ENCODE measurements at places on chromosomes 3 and 15.

DNA sequence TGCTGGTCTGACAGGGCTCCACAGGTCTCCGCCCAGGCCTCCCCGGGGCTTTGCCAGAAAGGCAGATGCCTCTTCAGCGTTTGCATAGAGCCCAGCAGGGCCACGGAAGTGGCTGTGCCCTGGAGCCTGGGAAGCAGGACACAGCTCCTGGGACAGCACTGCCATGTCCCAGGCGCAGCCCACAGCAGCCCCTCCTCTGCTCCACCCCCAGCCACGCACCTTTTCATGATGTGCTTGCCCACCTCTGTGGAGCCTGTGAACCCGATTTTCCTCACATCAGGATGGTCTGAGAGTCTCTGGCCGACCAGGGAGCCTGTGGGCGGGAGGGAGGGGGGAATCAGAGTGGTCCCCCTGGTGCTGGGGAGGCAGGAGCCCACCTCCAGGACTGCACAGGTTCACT lies 33.9 kb upstream of the SLC41A3 start:
- no peak for DNase-seq

DNA sequence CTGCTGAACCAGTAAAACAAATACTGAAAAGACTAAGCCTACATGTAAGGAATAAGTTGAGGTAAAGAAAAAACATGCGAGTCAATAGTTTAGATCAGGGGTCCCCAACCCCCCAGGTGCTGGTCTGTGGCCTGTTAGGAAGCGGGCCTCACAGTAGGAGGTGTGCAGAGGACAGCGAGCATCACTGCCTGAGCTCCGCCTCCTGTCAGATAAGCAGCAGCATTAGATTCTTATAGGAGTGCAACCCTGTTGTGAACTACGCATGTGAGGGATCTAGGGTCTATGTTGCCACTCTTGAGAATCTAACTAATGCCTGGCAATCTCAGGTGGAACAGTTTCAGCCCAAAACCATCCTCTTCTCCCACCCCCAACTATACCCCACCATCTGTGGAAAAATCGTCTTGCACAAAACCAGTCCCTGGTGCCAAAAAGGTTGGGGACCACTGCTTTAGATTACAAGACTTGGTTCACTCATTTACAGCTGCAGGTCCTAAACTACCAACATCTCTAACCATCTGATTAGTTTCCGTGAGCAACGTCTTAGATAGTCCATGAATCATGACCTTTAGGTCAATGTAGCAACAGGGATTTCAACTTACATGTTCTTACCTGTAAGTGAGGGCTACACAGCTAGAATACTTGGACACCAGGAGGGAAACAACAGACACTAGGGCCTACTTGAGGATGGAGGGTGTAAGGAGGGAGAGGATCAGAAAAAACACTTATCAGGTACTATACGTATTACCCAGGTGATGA lies 66.7 kb downstream of the TRANK1 start:
- DNase-seq, result no peak

GRCh38 chr3:14378415-14378814 lies 24.0 kb upstream of the SLC6A6 start:
- no peak for DNase-seq

- no peak for DNase-seq
Observed at GRCh38 chr3:134132961-134133360, 103.2 kb upstream of the SLCO2A1 start.

DNA sequence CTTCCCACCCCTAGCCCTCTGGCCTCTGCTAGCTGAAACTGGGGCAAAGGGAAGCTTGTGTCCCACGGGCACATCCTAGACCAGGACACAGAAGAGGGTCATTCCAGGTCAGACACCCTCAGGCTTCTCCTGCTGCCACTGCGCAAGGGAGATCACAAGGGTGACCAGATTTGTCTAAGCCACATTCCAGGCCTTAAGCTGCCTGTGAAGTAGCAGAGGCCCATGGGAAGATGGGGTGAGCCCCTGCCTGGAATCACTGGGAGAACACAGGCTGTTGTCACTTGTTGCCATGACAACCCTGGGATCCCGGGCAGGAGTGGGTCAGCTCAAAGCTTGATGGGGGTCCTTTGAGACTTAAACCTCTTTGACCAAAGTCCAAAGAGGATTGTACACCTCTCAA lies 10.8 kb downstream of the STRA6 start:
- no peak for DNase-seq

DNA sequence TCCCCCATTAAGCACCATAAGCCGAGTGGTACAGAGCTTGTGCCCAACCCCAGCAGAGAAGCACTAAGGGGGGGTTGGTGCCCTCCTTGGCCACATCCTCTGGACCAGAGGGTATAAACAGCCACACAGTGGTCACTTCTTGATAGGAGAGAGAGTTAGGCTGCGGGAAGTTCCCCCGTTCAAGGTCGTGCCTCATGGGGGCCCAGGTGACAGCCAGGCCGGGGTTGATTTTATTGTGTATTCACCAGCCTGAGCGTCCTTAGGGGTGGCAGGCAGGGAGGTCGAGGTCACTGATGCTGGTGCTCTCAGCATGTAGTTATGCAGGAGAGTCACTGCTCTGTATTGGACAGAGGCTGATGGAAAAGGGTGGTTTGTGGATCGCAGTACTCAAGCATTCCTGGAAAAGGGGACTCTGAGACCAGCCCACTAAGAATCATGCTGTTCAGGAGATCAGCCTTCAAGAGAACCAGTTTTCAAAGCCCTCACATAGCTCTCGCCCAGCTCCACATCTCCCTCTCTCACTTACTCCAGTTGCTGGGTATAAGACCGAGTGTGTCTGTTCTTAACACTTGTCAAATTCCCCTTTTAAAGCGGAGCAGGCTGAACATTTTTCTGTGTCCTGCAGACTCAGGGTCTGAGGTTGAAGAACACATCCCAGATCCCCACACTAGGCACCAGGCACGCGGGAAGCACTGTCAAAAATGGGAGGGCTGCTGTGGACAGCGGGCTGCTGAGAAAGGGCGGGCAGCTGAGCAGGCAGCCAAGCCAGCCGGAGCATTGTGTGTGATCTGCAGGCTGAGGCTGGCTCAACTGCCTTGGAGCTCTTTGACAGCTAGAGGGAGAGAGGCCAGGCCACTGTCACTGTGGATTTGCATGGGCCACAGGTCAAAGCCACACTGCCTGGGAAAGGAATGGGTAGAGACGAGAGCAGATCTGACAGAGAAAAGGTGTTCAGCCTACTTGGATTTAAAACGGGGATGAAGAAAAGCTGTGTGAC lies 279.3 kb upstream of the LRRFIP2 start:
- no peak for DNase-seq
